NCI-H526 (cell line): ENCODE measurements at places on chromosomes 7 and 10.
A peak's percentile ranks its signal among the peaks of the same experiment; 100 is the strongest.

DNA sequence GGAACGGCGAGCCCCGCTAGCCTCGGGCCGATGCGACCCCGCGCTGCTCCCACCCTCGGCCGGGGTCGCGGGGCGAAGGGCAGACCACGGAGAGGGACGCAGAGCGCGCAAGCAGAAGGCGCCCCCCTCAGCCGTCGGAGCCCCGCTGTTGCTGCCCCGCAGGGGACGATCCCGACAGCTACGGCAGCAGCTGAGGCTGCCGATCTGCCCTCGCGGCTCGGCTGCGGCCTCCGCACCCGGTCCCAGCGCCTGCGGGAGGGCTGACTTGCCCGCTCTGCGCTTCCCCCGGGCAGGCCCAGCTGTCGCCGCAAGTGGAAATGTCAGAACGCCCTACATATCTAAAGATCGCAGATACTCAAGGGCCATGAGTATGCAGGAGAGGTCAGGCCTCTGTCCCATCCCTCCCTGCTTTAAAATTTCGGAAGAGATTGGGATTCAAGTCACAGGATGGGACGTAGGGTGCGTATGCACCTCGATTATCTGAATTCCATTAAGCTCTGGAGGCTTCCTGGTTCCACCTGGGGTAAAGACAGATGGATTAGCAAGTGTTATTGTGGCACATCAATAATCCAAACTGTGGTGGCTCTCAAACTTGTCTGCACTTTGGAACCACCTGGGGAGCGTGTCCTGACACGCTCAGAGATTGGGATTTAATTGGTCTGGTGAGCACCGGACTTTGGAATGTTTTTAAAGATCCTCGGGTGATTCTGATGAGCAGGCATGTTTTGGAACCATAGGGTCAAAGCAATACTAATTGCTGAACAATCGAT lies at the start of gene CRPPA:
CRPPA (minus strand) TSS at position 206 of the 770 bp plus-strand sequence. CDS start 216 bp downstream, outside the sequence.
- peak; percentile 68 for DNase-seq

DNA sequence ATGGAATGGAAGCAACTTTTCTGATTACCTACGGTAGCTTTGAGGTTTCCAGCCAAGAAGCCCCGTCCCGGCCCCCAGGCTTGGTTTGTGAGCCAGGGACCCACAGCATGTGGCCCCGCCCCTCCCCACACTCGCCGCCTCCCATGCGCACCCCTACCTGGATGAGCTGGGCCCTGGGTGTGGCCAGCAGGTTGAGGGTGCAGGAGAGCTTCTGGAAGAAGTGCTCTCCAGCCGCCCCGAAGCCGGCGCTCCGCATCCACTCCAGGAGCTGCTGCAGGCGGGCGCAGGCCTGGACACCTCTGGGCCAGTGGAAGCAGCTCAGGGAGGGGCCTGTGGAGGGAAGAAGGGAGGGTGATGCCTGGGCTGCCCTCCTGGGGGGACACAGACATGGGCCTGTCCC lies 39.7 kb downstream of the AP5Z1 start:
- no peak for DNase-seq

DNA sequence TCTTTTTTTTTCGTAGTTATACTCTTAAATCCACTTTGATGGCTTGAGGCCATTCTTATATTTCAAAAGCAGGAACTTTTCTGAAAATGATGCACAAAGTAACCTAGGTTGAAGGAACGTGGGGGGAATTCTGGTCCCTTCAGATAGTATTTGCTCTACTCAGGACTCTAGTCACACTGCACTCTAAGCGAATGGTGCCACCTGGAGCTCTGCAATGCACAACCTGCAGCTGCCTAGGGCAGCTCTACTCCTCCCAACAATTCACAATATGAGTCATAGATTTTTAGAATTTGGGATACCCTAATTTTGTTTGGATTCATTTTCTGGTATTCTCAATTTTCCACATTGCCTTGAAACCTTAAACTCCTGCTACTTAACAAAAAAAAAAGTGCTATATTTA lies 17.3 kb downstream of the SYPL1 start:
- DNase-seq, result no peak

DNA sequence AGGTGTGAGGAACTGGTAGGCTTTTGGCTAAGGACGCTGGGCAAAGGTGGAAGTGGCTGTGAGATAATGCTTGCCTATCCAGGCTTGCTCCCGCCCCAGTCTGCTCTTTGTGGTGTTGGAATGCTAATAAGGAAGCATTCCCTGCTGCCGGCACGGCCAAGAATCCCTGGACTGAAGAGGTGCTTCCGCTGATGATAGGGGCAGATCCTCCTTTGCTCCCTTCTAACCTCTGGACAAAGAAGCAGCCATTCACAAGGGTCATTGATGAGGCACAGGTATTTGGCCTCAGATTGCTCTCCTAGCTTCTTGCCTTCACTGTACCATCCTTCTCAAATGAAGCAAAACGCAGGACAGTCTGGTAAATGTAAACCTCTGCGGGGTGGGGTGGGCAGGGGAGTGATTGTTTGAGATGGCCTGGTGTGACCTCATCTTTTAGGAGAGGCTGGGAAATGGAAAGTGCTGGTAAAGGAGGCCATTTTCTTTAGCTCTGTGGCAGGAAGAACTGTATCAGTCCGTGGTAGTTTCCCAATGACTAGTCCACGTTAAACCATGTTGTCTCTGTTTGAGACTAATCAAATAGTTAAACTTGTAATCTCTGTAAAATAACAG lies 1.7 kb downstream of the PGAM1 start:
- DNase-seq, result peak; percentile 48

DNA sequence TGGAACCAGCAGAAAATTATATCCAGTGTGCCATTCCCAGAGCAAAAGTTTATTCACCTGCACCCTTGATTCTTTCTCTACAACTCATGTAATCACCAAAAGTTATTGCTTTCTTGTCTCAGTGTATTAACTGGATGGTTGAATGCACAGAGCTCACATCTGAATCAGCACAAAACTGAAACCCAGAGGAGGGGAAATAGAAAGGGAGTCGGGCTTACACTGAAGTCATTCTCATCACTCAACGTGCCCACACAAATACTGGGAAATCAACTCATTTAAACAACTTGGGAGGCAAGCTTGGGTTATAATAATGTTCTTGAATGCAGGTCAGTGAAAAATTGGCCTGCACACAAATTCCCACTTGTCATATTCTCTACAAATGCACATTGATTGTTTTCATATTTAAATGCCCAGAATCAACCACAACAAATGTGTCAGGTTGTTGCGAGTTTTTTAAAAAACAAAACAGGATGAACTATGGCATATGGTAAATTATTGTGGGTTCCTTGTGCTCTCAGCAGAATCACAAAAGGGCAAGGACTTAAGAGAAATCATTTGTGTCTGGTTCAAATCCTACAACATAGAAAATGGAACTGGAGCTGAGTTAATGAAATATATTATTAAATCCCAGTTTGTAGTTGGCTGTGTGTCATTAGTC lies 125.9 kb upstream of the NOBOX start:
- no peak for DNase-seq

- no peak for DNase-seq
Measured at GRCh38 chr10:112775892-112776674, 174.0 kb upstream of the TCF7L2 start.

DNA sequence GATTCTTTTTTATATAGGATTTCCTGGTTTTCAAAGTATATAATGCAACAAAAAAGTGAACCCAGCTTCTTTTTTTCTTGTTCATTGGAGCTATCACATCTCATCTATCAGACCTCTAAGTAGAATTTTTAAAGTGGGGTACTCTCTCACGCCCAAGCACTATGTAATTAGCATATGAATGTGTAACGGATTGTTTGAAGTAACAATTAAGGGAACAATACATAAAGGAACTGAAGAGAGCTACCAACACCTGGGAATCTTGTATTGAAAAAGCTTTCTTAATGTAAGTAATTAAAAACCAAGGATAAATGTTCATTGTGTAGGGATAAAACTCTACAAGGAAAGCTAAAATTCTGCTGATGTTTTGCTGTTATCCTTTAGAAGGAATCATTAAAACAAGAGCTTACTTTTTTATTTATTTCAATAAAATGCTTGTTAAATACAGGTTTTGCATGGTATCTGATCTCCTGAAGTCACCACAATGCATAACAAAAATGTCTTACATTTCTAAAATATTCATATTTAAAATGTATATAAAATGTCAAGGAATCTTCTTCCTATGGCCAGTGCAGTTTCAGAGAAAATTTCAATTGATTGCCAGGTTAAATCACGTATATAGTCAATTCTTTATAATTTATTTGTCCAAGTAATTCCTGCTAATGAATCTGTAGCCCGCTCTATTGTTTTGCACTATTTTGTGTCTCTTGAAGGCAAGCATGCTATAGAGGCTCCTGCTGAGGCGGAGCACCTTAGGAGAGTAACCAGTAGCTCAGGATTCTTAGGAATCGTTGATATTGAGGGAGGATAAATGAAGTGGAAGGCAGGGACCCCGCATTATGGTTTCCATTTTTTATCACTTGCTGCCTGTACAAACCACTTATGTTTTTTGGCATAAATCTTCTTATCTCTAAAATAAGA lies 51.6 kb downstream of the PTPRZ1 start:
- DNase-seq, result no peak

DNA sequence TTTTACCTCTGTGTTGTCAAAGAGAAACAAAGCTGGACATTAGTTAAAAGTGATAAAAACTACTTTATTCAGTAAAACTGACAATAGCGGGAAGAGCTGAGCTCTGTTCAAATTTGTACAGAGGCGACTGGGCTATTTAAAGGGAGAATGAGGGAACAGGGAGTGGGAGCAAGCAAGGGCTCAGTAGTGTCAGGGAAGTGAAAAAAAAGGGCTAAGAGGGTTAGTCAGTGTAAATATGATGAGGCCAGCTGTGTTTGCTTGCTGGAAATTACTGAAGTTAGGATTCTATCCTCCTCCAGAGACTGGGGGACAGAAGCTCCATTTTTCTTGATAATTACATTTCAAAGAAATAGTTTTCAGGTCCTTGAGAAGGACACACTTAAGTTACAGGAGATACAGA lies 232.5 kb downstream of the SH2D4B start:
- DNase-seq, result no peak

DNA sequence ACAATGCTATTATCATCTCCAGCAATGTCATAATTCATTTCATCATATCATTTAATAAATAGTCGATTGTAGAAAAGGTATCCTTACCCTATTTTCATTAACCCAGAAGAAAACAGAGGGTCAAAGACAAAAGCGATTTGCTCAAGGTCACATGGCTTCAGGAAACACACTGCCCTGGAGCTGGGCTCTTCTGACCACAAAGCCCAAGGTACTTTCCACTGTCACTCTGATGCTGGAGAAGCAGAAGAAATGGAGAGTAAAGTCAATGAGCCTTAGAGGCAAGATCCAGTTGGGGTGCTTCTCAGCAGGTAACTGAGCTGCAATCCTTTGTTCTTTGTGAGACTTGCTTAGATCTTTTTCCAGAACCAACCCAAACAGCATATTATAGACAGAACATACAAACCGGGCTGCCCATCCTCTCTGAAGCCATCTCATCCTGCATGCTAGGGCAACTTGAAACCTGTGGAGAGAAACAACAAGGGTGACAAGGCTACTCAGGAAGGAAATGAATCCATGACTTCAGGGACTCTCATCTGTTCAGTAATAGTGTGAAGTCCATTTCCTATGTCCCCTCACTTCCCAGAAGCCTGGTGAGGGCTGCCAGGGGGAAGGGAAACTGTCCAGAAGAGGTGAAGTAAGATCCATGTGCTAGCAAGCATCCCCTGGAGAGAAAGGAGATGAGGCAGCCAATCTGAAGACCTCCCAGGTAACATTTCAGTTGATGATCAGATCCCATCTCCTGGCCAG lies 148.6 kb upstream of the SVIL start:
- no peak for DNase-seq

DNA sequence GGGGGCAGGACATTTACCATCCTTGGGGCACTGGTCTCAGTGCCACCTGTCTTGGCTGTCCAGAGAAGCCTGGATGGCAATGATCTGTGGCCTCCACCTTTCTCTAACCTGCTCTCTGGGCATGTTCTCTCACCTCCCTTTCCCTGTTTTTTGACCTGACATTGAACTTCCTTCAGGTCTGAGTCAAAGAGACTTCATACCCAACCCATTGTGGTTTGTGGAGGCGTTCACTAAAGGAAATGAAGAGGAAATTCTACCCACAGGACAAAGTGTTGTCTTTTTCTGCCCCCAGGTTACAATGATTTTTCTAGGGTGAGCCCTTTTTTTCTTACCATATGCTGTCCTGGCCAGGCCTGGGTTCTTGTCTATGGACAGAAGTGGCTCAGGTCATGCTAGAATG lies 76.6 kb downstream of the CYP26A1 start:
- DNase-seq, result no peak

- no peak for DNase-seq
Measured at GRCh38 chr7:92156990-92157389, 22.0 kb downstream of the LRRD1 start.
